RCC 7860 (cell line): ENCODE measurements at places on chromosomes 2 and 18.

DNA sequence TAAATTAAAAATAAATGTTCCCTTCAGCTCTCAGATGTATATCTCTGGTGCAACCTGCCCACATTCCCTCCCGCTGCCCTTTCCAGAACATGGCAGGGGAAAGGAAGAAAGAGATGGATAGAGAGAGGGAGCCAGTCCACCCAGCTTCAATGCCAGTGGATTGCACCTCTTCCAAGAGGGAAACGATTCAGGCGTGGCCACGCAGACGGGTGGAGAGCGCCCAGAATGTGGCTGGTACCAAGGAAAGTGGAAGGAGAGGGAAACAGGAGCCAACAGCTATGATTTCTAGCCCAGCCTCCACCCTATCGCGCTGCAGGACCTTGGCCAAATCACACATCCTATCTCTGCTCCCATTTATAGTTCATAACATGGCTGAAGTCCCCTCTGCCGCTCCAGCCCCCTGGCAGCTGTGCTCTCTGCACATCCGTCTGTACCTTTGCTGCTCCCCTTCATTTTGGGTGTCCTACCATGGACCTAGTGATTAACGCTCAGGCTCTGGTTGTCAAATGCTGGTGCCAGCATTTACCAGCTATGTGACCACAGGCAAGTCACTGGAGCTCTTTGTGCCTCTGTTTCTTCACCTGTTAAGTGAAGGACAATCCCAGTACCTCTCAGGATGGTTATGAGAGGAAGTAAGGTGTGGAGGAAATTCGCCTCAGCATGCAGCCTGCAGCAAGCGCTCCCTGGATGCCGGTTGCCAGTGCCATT, 66.5 kb downstream of the SFXN5 start:
- DNase-seq, result no peak

- no peak for DNase-seq
Measured at GRCh38 chr2:142031656-142032055, 99.2 kb downstream of the LRP1B start.

GRCh38 chr2:37892436-37893114, 32.5 kb upstream of the RMDN2 start:
- no peak for DNase-seq

DNA sequence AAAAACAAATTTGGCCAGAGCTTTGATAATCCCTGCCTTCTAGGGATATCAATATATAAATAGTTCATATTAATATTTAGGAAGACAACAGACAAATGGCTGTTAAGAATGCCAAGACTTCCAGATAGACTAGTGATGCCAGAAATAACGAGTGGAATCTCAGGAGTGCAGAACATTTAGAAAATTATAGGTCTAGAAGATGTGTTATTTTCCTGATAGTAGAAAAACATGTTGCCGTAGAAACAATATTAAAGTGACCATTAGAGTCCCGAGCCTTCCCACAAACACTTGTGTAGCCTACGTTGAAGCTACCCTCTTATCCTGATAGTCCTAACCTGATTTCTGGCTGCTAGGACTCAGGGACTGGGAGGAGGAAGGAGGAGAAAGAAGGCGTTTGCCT, 54.3 kb upstream of the ITGA6 start:
- DNase-seq, result no peak

- no peak for DNase-seq
Measured at GRCh38 chr18:73414598-73414997, 546.8 kb upstream of the NETO1 start.

DNA sequence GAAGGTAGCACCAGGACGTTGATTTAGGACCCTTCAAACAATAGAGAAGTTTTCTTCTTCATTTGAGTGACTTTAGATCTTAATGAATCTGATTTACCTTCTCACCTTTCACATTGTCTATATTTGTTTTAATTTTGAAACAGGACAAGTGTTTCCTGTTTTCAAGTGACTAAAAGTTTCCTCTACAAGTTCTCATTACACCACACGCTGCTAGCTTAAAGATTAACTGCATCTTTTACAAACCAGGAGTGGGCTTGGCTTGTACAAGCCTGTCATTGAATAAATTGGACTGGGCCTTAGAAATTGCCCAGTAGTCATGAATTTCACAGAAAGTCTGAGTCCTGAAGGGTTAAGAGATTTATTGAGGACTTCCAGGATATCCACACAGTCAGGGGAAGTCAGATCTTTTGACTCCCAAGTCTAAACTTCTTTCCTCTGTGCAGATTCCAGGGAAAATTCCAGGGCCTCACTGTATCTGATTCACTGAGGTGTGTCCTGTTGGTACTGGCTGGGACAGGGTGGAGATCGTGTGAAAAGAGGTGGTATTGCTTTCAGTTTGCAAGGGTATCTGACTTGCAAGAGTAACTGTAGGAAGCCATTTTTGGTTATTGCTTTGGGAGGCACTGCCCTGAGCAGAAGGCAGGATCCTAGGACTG, 3.4 kb downstream of the SGPP2 start:
- peak; percentile 10 for DNase-seq

GRCh38 chr2:12718015-12718671, 1.4 kb downstream of the TRIB2 start:
- no peak for DNase-seq

GRCh38 chr2:127053731-127054603, 53.0 kb downstream of the BIN1 start:
- no peak for DNase-seq

- no peak for DNase-seq
Measured at GRCh38 chr2:13572466-13572865, 855.7 kb downstream of the TRIB2 start.

DNA sequence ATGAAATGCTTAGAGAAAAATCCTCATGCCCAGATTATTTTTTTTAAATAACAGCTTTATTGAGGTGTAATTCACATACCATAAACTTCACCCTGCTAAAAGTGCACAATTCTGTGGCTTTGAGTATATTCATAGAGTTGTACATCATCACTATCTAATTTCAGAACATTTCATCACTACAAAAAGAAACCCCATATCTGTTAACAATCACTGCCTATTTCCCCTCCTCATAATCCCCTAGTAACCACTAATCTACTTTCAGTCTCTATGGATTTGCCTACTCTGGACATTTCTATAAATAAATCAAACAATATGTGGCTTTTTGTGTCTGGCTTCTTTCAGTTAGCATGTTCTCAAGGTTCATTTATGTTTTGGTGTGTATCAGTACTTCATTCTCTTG, 51.4 kb downstream of the OSBPL1A start:
- no peak for DNase-seq

DNA sequence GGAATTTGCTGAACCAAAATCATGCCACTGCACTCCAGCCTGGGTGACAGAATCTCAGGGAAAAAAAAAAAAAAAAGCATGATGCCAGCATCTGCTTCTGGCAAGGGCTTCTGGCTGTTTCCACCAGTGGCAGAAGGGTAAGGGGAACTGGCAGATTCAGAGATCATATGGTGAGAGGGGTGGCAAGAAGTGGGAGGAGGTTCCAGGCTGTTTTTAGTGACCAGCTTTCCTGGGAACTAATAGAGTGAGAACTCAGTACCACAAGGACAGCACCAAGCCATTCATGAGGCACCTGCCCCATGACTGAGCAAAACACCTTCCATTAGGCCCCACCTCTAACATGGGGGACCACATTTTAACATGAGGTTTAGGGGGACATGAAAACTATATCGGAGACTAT, 18.4 kb upstream of the CLASP1 start:
- DNase-seq, result no peak

- no peak for DNase-seq
Measured at GRCh38 chr2:191303140-191304005, 58.2 kb downstream of the MYO1B start.

- peak; percentile 67 for DNase-seq
Measured at GRCh38 chr2:108267101-108267500, 21.6 kb upstream of the SULT1C2 start.

DNA sequence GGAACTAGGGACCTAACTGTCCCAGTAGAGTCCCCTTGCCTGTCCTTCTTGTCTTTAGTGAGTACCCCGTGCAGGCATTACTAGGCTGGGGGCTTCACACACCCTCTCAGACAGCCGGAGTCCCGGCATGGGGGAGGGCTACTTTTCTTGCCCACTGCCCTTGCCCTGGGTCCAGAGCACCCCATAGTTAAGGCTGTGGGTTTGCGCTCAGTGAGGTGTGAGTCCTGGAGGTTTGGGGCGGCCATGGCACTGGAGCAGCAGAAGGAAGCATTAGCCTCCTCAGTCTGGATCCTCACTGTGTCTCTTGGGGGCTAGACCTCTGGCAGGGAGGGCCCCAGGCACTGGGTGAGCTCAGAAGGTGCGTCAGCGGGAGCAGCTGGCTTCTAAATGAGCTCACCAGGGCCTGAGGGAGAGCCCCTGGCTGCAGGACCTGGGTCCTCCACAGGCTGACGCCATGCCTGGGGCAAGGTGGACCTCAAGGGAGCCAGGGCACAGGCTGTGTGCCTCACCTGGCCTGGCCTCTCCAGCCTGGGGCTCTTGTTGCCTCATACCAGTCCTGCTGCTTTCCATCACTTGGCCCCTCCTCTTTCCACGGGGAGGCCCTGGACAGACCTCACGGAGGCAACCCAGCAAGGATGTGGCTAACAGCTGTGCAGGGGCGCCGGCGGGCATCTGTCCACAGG, 27.4 kb downstream of the HS6ST1 start:
- no peak for DNase-seq

- DNase-seq, result peak; percentile 21
Measured at GRCh38 chr2:199148076-199148845, 309.5 kb downstream of the SATB2 start.

- no peak for DNase-seq
Measured at GRCh38 chr2:226618875-226619605, 180.6 kb downstream of the IRS1 start.

DNA sequence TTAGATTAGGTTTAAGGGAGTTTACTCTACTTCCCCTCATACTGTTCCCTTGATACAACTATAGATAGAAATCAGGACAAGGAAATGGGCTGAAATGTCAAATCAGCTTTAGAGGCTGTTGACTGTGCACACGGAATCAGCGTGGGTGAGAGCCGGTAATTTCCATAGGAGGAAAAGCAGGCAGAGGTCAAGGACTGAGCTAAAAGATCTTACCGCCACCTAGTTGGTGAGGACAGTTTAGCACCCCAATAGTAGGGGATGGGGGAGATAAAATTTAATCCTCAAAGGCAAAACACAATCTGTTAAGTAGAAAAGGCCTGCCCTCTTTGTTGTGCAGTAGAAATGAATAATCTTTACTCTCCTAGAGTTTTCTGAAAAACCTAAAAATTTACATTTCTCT, 1154.5 kb upstream of the CHAC2 start:
- no peak for DNase-seq

DNA sequence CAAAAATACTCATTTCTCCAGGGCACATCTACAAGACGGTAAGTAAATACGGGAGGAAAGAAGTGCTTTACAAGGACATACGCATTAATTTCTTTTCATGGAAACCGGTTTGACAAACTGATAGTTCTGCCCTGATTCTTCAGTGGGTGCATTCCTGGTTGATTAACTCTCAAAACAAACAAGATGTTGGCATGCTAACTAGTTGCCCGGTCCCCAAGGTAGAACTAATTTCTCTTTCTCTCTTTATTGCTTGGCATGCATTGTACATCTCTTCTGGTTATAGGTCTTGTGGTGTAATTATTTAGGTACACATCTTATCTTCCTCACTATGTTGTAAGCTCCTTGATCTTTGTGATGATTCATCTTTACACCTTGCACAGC, 46.9 kb upstream of the SPATS2L start:
- no peak for DNase-seq

GRCh38 chr2:174602745-174603144, 5.1 kb upstream of the WIPF1 start:
- DNase-seq, result no peak

DNA sequence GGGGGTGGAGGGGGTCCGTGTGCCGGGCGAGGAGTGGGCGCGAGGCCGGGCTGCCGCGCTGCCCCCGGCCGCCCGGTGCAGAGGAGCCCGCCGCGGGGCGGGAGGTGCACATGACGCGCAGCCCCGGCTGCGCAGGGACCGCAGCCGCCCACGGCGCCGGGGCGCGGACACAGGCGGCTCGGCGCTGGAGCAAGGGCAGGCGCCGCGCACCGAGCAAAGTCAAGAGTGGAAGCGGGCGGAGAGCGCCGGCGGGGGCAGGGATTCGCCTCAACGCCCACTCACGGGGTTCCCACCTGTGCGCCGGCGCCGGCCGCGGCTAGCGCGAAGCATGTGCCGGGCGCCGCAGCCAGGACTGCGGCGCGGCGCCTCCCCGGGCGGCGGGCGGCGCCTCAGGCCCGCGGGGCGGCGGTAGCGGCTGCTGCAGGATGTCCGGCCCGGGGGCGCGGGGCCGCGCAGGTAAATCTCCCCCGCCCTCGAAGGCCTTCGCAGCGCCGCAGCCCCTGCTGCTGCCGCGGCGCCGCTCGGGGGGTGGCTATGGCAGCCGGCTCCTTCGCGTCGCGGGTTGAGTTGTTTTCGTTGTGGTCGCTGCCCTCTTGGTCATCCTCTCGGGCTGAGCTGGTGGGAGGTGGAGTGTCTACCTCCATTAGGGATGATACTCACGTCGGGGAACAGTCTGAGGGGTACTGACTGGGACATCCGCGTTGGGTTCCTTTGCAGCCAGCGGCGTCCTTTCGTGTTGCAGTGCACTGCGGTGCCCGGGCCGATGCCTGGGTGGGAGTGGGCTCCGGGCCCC, 216.3 kb upstream of the DTNA start:
- DNase-seq, result no peak

DNA sequence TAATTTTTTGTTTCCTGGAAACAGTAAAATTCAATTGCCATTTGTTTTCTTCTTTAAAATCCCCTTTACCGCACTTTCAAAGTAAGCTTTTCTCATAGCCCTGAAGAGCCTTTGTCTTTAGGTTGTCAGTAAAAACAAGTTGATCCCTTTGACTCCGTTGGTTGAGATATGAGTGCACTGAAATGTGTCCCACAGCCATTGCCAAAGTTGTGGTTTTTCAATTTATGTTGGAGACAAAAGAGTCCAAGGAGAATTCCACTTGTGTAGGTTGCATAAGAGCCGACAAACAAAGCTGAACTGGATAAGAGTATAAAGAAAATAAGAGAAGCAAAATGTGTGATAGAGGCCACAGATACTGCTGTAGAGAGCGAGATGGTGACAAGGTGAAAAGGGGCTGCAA, 26.1 kb upstream of the HNMT start:
- DNase-seq, result no peak

DNA sequence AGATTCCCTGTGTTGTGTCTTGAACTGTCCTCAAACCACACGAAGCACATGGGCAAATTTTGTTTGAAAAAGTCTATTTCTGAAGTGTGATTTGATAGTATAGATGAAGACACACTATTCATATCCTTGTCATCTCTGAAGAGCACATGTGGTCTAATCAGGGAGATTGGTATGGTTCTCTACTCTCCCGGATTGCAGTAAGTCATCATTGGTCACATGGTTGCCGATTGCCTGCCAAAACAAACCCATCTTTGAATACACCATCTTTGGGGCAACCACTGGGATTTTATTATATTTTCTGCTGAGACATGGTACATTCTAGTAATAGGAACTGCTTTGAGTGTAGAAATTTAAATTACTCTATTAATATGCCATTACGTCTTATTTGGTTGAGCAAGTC, 186.9 kb downstream of the MYO1B start:
- no peak for DNase-seq

GRCh38 chr2:97979904-97980303, 15.8 kb downstream of the TMEM131 start:
- DNase-seq, result no peak

DNA sequence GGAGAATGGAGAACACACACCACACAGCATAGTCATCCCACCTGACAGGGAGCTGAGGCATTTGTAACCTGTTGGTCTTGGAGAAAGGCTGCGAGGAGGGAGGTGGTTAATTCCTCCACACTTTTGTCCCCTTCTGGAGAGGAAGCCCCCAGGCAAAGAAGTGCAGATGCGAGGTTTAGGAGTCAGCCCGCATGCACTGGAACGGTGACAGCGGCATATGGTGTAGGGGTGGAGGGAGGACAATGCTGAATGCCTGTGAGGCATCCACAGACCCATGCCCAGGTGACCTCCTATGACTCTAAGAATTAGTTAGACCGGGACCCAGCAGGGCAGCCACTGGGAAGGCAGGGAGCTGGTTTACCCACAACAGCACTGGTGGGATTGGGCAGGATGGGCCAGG, 12.2 kb downstream of the SPATA3 start:
- no peak for DNase-seq
